Stimulated activated CD4-positive, alpha-beta T cell treated with anti-CD3 and anti-CD28 coated beads, Interleukin-4, amount 100 ng/mL, for 48 hours (primary cell): ENCODE measurements at places on chromosomes 12 and 14.

- DNase-seq: no peak
These were observed 12.1 kb downstream of the MCRS1 start for GRCh38 chr12:49555631-49556390.

GRCh38 chr12:58765076-58765475, 155.2 kb downstream of the LRIG3 start:
- DNase-seq: no peak

GRCh38 chr12:3328081-3328480, 162.9 kb upstream of the PRMT8 start:
- no peak for DNase-seq

DNA sequence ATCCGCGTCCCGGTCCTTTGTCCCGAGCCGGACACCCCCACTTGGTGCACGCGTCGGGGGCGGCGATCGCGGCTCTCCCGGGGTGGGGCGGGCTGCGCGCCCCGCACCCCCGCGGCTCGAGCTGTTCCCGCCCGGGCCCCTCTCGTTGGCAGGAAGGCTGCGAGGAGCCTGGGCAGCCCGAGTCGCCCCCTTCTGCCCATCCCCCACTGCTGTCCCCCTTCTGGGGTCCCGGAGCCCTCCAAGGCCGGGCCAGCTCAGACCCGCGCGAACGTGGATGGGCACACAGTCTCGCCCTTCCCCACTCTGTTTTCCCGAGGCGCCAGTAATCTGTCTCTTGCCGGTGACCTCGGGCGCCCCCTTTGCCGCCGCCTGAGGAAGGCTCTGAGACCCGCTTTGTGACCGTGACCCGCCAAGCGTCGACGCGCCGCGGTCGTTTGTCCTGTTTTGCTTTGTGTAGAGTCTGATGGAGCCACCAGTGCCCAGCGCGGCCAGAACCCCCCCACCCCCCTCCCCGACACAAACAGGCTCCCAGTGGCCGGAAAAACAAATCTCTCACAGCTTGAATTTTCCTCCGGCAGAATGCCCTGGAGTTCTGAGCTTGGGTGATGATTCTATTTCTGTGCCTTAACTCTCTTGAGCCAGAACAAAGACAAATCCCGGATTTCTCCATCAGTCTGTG, 610 bp downstream of the C14orf132 start:
- DNase-seq: no peak

- DNase-seq: no peak
These were observed 20.4 kb downstream of the ACVR1B start for GRCh38 chr12:51971679-51972421.

GRCh38 chr14:97331058-97331457, 533.9 kb downstream of the VRK1 start:
- no peak for DNase-seq

GRCh38 chr12:68031881-68032739, 42.9 kb downstream of the IFNG-AS1 start:
- DNase-seq: no peak

DNA sequence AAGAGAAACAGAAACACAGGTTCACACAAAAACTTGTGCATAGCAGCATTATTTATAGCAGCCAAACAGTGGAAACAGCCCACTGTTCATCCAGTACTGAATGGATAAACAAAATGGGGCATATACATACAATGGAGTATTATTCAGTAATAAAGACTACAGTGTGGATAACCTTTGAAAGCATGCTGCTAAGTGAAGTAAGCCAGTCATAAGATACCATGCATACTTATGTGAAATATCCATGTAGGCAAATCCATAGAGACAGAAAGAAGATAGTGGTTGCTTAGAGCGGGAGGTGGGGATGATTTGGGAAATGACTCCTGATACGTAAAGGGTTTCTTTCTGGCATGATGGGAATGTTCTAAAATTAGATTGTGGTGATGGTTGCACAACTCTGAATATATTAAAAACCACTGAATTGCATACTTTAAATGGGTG, 99.4 kb downstream of the CRADD start:
- no peak for DNase-seq

DNA sequence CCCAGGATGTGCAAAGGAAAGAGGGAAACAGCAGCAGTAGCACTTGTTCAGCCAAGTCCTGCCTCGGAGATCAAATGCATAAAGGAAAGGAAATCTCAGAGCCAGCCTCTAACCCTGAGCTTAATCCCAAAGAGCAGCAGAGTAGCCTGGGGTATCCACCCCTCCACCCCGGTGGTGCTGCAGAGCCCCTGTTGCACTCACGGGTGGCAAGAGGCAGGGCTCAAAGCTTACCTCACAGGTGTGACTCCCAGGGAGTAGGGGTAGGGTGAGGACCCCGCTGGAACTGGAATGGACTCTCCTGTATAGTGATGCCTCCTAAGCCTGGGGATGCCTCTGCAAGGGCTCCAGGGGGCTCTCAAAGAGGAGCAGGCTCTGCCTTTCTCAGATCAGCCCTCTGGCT, 211.1 kb downstream of the CACNA1C start:
- DNase-seq: no peak

DNA sequence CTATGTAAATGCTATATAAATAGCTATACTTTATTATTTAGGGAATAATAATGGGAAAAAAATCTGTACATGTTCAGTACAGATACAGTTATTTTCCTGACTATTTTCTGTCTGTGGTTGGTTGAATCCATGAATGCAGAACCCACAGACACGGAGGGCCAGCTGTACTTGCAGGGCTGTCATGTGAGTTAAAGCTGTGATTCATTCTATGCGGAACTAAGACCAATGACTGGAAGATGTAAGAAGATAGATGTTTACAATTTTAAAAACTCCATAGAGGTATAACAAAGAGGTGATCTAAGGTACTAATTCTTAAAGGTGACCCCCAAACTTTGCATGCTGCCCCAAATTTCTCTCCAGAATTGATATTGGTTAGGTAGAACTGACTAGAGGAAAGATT, 14.6 kb downstream of the PCNX4 start:
- DNase-seq: no peak

- no peak for DNase-seq
These were observed 38.7 kb downstream of the SH2B3 start for GRCh38 chr12:111444314-111444924.

DNA sequence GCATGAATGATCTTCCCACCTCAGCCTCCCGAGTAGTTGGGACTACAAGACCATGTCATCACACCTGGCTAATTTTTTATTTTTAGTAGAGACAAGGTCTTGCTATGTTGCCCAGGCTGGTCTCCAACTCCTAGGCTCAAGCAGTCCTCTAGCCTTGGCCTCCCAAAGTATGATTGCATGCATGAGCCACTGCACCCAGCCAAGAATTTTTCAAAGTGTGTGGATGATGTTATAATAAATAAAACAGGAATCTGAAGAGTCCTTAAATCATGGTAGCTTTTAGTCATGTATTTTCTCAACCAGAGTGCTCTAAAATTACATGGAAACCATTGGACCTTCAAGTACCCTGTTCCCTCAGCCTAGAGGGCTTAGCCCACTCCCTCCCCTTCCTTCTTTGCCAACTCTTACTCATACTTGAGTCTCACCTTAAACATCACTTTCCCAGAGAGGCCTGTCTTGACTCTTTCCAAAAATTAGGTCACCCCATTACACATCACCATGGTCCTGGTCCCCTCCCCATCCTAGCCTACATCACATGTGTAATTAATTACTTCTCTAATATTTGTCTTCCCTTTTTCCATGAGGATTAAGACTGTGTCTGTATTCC, 52.2 kb upstream of the BICDL1 start:
- DNase-seq: no peak

DNA sequence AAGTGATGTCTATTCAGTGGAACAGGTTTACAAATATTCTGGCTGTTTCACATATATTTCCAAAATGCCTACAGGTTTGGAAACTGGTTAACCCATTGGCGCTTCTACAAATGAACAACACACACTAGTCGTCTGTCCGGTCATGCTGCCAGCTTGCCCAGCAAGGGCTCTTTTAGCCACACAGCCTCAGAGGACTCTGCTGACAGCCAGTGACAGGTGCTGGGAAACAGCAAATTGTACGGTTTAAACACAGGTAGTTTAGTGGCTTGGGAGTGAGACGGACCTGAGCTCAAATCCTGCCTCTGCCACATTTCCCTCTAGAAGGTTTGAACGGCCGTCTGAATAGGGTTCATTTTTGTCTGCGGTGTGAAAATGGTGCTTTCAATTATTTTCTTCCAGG, 53.8 kb downstream of the MOK start:
- no peak for DNase-seq

DNA sequence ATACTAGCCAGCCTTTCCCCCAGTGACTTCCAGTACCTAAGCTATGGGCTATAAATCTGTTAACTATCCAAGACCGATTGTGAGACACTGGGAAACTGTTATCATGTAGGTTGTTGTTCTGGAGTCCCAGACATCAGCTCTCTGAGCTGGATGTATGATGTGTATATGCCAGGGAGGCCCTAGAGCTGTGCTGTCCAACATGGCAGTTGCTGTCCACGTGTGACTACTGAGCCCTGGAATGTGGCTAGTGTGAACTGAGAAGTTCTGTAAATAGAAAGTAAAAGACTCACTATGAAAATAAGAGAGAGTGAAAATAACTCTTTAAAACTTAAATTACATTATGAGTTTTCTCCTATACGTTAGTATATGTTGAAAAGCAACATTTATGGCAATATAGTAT, 755.8 kb upstream of the FBXO33 start:
- no peak for DNase-seq

GRCh38 chr12:75120311-75120711, 89.3 kb downstream of the KCNC2 start:
- DNase-seq: no peak

GRCh38 chr14:100304825-100305323, 1.4 kb downstream of the SLC25A29 start:
- DNase-seq: no peak

DNA sequence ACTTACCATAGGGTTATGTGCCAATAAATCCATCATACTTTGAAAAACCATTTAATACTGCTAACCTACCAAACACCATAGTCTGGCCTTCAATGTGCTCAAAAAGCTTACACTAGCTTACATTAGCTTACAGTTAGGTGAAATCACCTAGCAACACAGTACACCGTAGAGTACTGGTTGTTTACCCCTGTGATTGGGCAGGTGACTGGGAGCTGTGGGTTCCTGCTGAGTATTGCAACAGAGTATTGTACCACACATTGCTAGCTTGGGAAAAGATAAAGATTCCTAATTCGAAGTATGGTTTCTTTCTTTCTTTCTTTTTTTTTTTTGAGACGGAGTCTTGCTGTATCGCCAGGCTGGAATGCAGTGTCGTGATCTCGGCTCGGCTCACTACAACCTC, 5.6 kb downstream of the ATP5MC2 start:
- DNase-seq: no peak

- DNase-seq: no peak
These were observed 2.0 kb downstream of the AQP6 start for GRCh38 chr12:49974677-49975317.
